Smooth muscle cell of trachea (primary cell): ENCODE measurements at places on chromosomes 4 and X. TPM values are rescaled to one million over a fixed set of nuclear protein-coding genes. Genes with fewer than 3 reads are reported as not detected.

The PPEF1 gene
- total RNA-seq, result not detected in 2 replicates

The EVC2 gene
- total RNA-seq, result 12.7 and 16.0 TPM in 2 replicates

The TEX13C gene
- not detected in 2 replicates for total RNA-seq

The AR gene
- total RNA-seq, result 11.2 and 16.0 TPM in 2 replicates

The AMTN gene
- total RNA-seq, result not detected in 2 replicates

The CT83 gene
- total RNA-seq, result not detected in 2 replicates

The ASB12 gene
- under 0.01 TPM in 1 of 2 replicates, not detected in the other for total RNA-seq

The RRH gene
- total RNA-seq, result under 0.01 and 0.17 TPM in 2 replicates

The CACNA1F gene
- under 0.01 TPM in 2 replicates for total RNA-seq

The CT45A9 gene
- total RNA-seq, result not detected in 2 replicates

The MAMLD1 gene
- total RNA-seq, result 1.3 TPM in 2 replicates

The ZNF674 gene
- 6.0 TPM in 2 replicates for total RNA-seq

The SOX3 gene
- total RNA-seq, result 0.15 TPM in 1 of 2 replicates, not detected in the other

The SUPT20HL1 gene
- total RNA-seq, result 0.15 and 0.17 TPM in 2 replicates

The ARHGEF6 gene
- total RNA-seq, result 17.2 and 19.2 TPM in 2 replicates

The NKX3-2 gene
- 1.2 and 1.5 TPM in 2 replicates for total RNA-seq

The OR13H1 gene
- not detected in 2 replicates for total RNA-seq

The LRP2BP gene
- total RNA-seq, result 0.44 and 0.50 TPM in 2 replicates

The MBTPS2 gene
- total RNA-seq, result 9.4 and 16.3 TPM in 2 replicates

The TMPRSS11D gene
- total RNA-seq, result under 0.01 TPM in 1 of 2 replicates, not detected in the other

The MEPE gene
- not detected in 2 replicates for total RNA-seq

The PRR32 gene
- total RNA-seq, result not detected in 2 replicates

The TLR10 gene
- 0.15 TPM in 1 of 2 replicates, not detected in the other for total RNA-seq

The ARHGAP6 gene
- 9.2 and 10.3 TPM in 2 replicates for total RNA-seq
